Iris pigment epithelial cell (primary cell): ENCODE measurements at places on chromosomes 11 and 22.

DNA sequence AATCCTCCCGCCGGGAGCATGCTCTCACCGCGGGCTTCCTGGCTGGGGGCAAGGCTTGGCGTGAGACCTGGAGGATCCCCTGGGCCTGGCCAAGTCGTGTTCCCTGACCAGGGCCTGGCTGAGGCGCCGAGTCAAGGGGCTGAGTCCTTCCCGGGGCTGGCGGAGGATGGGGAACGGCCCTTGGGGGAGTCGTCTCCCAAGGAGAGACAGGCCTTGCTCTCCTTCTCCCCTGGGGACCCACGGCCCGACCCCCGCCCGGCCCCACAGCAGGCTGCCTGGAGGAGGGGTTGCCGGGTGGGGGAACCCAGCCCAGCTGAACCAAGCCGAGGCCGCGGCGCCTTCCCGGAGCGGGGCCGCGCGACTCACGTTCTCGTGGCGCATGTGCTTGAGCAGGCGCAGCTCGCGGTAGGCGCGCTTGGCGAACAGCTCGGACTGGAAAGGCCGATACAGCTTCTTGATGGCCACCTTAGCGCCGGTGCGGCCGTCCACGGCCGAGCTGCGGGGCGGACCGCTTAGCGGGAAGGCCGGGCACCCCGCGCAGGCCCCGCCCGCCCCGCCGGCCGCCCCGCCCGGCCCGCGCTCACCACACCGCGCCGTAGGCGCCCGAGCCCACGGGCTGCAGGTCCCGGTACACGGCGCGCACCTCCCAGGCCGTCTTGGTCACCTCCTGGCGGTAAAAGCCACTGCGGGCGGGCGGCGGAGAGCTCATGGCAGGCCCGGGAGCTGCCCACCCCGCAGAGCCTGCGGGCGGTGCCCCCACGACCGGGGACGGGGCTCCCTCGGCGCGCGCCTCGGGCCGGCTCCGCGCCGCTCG lies 475 bp downstream of the MAPK12 start:
- peak; percentile 86 for DNase-seq

GRCh38 chr11:3838504-3838903 lies 2.3 kb downstream of the RHOG start:
- no peak for DNase-seq

GRCh38 chr11:65448418-65449105 lies 26.0 kb downstream of the NEAT1 start:
- DNase-seq = peak; percentile 71

DNA sequence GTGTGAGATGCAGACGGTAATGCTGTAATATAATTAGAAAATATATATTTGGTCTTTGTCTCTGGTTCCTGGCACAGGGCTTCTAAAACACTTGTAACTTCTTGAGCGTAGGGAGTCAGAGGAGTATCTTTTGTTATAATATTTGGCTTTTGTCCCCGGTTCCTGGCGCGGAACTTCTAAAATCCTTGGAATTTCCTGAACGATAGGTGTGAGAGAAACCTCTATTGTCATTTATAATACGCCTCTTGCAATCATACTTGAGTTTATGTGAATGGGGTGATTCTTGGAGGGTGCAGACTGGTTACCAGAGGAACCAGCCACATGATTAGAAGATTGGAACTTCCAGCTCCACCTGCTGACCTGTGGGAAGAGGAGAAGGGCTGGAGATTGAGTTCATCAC lies 54.1 kb upstream of the ZBED5 start:
- DNase-seq = no peak

- DNase-seq = no peak
Observed at GRCh38 chr22:33883561-33883960, 36.7 kb downstream of the LARGE1 start.

GRCh38 chr22:38411016-38411415 lies 44.0 kb downstream of the KCNJ4 start:
- no peak for DNase-seq

GRCh38 chr22:50724616-50725015 lies 13.4 kb upstream of the ACR start:
- no peak for DNase-seq

DNA sequence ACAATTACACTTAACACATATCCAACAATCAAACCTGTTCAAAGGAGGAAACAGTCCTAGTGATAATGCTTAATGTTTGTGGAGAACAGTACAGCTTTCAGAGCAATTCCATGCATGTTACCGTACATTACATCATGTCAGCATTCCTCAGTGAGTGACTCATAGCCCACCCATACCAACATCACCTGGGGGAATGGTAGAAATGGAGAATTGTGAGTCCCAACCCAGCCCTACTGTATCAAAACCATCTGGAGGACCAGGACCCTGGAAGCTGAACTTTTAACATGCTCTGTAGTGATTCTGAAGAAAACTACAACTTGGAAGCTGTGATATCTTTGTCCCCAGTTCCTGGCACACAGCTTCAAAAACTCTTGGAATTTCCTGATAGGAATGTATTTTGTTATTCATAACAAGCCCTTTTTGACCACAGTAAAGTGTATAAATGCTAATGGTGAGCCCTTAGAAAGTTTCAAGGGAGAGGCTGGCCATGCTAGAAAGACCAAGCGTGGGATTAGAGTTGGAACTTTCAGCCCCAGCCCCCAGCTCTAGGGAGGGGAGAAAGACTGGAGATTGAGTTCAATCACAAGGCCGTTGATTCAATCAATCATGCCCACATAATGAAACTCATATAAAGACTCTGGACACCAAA lies 301.1 kb downstream of the BUD13 start:
- DNase-seq = peak; percentile 7

DNA sequence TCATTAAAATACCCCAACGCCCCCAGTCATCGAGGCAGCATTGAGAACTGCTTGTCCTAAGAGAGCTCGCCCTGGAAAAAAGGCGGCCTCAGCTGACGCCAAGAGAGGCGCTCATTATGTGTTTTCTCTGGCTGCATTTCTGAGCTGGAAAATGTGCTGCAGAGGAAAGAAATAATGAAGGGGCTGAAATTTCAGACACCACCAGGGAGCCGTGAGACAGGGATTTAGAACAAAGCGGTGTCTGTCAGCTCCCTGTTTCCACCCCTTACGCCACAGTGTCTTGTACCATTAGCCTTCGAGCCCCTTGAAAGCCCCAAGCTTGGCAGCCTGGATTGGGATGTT lies 14.4 kb downstream of the USH1C start:
- no peak for DNase-seq

GRCh38 chr11:129929721-129930120 lies 34.3 kb upstream of the NFRKB start:
- DNase-seq = no peak

GRCh38 chr22:27632451-27633295 lies 168.9 kb downstream of the MN1 start:
- no peak for DNase-seq

GRCh38 chr11:88402192-88402715 lies 64.7 kb upstream of the CTSC start:
- DNase-seq = peak; percentile 94

GRCh38 chr11:83475760-83476159 lies 189.6 kb upstream of the CCDC90B start:
- no peak for DNase-seq

- DNase-seq = no peak
Observed at GRCh38 chr22:20022231-20022977, 1.5 kb downstream of the TANGO2 start.

GRCh38 chr11:19646308-19646707 lies 66.3 kb upstream of the NAV2 start:
- DNase-seq = no peak

DNA sequence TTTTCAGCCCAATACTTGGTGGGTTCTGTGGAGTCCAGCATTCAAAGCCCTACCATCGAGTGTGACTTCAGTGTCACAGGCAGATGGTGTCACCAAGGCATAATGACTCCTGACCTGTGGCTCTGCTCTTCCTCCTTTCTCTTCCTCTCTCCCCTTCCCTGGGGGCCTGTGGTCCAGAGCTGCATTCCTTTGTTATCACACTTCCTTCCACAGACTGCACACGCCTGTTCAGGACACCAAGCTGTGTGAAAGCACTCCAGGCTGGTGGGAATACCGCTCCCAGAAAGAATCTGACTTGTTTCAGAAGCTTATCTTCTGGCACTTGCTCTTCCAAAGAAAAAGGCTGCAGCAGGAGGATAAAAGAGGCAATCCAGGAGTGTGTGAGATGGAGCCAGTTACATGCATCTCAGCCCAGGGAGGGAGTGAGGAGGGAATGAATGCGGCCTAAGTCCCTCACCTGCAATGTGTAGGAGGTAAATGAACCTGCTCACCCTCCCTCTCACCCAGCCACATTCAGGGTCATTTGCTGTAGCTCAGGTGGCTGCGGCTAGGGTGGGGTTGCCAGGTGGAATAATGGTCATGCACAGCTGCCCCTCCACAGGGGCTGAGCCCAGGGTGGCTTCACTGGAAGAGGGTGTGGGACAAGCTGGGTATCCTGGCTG lies 79.3 kb downstream of the ADAMTS15 start:
- DNase-seq = peak; percentile 36

- peak; percentile 15 for DNase-seq
Observed at GRCh38 chr11:95698676-95699557, 90.7 kb downstream of the FAM76B start.

- peak; percentile 92 for DNase-seq
Observed at GRCh38 chr11:34427186-34427805, 11.4 kb upstream of the CAT start.

- no peak for DNase-seq
Observed at GRCh38 chr22:19367763-19368367, 63.7 kb downstream of the HIRA start.

DNA sequence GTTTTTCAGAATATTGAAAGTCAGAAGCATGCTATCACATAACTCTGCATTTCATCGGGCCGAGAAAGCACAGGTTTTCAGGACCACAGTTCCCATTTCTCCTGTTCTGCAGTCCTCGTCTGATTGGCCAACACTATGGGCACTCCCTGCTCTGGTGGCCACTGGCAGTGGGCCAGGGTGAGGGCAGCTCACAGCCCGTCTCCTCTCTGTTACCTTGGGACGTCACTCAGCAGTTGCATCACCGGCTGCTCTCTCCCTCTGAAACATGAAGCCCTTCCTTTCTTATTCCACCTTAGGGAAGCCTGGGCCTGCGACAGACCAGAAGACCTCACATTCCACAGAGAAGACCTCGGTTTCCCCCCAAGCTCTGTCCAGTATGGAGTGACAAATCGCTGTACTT lies 11.4 kb upstream of the MICAL3 start:
- DNase-seq = peak; percentile 68

- peak; percentile 54 for DNase-seq
Observed at GRCh38 chr11:79493555-79494171, 52.8 kb upstream of the TENM4 start.

- no peak for DNase-seq
Observed at GRCh38 chr22:48085901-48086645, 1323.6 kb downstream of the TBC1D22A start.

DNA sequence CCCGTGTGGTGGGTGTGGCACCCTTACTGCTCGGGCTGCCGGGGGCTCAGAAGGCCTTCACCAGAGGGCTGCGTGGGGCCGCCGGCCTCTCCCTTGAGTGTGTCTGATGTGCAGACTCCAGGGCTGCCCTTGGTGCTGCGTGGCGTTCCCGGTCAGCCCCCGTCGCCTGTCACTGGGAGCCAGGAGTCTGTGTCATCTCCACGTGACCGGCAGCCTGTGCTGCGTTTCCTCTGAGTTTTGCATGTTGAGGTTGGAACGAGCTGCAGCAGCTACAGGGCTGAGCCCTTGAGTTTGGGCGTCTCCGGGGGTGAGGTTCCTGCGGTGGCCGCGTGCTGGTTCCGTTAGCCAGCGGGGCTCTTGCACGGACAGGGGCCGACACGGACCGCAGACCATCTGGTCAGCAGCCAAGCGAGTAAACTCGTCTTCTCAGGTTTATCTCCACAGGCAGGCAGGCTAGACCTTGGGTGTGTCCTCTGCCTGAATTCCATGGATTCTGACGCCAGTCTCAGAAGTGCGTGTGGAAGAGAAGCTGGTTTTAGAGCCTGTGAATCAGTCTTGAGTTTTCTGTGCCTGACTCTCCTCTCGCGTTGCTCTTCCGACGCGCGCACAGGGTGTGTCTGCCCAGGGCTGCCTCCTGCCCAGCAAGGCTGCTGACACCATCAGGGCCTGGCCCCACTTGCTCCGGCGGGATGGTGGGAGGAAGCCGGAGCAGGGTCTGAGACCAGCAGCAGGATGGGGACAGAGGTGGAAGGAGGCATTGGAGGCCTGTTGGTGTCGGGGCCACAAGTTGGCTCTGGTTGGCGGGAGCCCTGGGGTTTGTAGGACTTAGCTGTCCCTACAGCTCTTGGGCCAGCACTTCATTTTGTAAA lies 10.5 kb downstream of the PTDSS2 start:
- DNase-seq = no peak

DNA sequence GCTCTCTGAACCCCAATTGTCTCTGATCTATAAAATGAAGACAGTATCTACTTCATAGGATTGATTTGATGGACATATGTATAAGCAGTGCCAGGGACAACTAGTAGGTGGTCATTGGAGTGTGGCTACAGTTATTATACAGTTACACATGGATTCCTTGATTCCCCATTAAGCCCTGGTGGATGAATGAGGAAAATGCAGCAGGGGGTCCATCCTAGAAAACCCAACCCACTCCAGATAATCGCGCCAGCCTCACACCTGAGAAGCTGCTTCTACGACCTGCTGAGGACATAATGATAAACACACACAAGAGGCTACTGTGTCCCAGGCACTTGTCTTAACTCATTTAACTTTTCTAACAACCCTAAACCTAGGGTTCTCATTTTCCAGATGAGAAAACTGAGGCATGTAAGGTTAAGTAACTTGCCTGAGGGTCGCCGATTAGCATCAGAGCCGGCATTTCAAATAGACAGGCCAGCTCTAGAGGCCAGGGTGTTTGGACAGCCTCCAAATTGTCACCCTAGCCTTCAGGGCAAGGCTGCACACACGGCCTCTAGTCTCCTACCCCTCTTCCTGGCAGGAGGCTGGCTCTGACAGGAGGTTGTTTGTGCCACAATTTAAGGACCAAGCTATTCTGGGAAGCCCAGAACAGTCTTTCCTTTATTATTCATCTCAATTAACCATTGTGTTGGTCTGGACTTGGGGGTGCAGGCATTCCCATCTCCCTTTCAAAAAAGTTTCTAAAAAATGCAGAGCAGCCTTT lies 3.8 kb upstream of the C11orf91 start:
- DNase-seq = no peak

GRCh38 chr11:75174781-75175370 lies 24.0 kb downstream of the SLCO2B1 start:
- DNase-seq = peak; percentile 70
